ENCODE measurements at places on chromosomes 3 and 15.

GRCh38 chr3:131217296-131217741 lies 164.3 kb upstream of the NUDT16 start:
- no peak for DNase-seq

GRCh38 chr3:146626403-146627122 lies 21.4 kb upstream of the PLSCR5 start:
- no peak for DNase-seq

- no peak for DNase-seq
Measured at GRCh38 chr3:71288269-71288930, 295.1 kb downstream of the FOXP1 start.

DNA sequence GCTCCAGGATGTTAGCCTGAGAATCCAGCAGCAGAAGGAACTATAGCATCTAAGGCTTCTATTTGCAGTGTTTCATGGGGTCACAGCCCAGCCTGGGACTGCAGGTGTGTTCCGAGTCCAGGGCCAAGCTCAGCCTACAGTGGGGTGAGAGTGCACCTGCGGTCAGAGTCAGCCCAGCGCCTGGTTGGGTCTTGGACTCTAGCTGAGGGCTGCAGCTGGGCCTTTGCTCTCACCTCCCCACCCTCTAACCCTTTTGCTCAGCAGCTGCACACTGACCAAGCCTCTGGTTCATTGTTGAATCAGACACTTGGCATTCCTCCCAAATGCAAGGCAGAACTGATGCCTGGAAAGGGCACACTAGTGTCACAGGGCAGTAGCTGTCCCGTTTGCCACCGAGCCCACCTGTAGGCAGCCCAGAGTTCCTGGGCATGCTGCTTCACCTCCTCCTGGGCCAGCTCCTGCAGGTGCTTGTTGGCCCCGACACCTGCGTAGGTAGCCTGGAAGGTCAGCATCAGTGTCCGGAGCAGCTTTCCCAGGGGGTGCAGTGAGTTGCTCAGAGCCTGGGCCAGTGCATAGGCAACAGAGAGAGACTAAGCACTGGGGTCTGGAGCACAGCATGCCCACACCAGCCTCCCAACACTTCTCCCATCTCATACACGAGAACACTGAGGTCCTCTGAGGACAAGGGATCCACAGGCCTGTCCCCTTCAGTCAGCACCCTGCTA lies 17.5 kb downstream of the ALS2CL start:
- no peak for DNase-seq

DNA sequence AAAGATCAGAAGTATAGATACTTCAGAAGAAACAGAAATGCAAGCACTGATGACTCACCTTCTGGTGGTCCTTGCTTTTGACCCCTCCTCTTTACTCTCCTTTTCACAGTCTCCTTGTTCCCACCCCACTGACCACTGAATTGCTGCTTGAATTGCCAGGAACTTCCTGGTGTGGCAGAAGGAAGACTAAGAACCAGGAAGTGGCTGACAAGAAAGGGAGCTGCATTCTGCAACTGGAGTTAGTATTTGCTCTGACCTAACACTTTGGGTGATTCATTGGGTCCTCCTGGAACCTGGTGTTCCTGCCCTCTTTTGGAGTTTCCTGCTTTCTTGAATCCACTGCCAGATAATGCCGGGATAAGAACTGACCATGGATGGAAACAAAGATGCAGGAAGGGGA lies 23.0 kb downstream of the KY start:
- DNase-seq, result no peak

DNA sequence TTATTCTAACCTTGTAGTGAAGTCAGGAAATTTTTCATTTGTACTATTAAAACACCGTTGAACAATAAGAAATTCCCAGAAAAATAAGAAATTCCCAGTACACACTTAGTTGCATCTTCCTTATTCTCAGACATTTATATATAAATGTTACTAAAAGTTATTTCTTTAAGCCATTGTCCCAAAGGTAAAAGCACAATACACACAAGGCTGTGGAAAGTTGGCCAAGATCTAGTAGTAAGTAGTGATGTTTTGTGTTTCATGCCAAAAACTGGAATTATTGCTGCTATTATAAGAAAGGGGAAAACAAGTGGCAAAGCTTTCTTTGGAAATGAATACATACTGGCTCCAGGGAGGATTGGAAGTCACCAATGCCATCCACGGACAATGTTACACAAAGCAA lies 802.5 kb upstream of the DPPA4 start:
- no peak for DNase-seq

GRCh38 chr15:89368566-89369223 lies 34.1 kb upstream of the POLG start:
- no peak for DNase-seq

GRCh38 chr3:174538151-174538550 lies 321.0 kb upstream of the NAALADL2 start:
- no peak for DNase-seq

GRCh38 chr3:119944091-119944490 lies 150.2 kb downstream of the GSK3B start:
- no peak for DNase-seq

DNA sequence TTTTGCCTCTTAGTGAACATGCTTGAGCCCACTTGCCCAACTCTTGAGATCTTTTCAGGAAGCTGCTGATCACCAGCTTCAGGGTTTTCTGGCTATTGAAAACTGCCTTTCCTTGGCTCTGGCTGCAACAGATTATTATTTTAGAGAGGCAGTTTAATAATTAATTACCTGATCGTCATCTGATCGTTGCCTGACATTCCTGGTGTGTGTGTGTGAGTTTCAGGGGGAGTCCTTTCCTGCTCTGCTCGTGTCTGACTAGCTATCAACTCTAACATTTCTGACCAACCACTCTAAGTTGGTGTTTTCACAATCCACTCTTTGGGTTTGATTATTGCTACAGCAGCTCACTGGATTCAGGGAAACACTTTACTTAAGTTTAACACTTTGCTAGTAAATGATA lies 84.3 kb upstream of the SPATA16 start:
- no peak for DNase-seq

DNA sequence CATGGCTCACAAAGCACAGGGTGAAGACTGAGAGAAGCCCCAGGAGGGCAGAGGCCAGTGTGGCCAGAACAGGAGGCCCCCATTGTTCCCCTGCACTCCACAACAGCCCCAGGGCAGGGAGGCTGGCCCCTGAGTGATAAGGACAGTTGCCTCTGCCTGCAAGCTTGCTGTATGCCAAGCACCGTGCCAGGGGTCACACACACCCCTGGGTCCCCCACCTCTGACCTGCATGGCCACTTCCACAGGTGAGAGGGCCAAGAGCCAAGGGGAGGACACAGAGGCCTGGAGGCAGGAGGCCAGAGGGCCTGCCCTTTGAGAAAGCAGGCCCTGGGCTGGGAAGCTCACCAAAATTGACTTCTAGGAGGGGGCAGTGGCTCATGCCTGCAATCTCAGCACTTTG lies 23.7 kb downstream of the ATRIP start:
- DNase-seq, result no peak

GRCh38 chr3:127706312-127706711 lies 33.6 kb downstream of the ABTB1 start:
- DNase-seq, result peak; percentile 31

- DNase-seq, result peak; percentile 28
Measured at GRCh38 chr3:185176750-185177359, 24.0 kb upstream of the C3orf70 start.

DNA sequence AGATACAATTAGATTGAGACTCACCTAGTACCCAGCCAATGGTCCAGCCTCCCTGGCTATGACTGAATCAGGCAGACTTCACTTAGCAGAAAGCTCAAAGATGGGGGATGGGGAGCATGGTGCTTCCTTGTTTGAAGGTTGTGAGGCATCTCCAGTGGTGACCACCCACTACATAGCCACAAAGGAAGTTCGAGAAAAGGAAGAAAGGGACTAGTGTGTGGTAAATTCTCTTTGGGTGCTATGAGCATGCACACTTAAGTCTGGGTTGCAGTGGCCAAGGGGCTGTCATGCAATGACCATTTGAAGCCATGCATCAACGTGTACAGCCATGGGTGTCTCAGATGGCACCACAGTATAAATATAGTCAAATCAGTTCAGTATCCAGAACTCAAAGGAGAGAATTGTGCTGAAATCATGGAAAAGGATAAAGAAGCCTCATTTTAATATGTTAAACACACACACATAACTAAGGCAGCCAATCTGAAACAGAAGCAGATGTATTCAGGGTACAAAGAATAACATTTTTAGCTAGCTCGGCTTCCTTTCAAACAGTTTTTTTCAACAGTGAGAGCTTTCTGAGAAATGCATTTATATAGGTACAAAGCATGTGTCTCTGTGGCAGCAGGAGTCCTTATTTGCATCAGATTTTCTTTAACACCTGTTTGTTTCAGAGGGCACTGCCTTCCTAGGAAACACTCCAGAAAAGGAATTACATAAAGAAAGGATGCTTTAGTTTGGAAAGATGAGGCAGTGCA lies 275.5 kb downstream of the GAP43 start:
- DNase-seq, result no peak

DNA sequence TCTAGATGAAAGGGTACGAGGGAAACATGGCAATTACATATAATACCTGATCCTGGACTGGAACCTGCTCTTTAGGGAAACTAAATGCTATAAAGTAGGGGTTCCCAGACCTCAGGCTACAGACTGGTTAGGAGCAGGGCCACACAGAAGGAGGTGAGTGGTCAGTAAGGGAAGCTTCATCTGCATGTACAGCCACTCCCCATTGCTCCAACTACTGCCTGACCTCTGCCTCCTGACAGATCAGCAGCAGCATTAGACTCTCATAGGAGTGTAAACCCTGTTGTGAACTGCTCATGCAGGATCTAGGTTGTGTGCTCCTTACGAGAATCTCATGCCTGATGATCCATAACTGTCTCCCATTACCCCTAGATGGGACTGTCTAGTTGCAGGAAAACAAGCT lies 78.9 kb upstream of the PSMD6 start:
- no peak for DNase-seq

DNA sequence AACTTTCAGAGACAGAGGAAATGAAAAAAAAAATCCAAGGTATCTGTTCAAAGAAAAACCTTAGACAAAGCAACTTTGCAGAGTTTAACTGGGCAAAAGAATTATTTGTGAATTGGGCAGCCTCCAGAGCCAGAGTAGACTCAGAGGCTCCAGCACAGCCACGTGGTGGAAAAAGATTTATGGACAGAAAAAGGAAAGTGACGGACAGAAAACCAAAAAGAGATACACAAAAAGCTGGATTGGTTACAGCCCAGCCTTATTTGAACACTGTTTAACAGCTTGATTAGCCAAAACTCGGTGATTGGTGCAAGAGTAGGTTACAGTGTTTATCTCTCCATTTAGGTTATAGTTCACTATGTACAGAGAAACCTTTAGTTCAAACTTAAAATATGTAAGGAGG lies 23.7 kb upstream of the GPD1L start:
- peak; percentile 2 for DNase-seq

All from DMS 273 treated with DMSO at 0.1 percent for 48 hours (cell line).